Natural killer cell treated with Interleukin-12 subunit alpha and Interleukin-12 subunit beta and Interleukin-15 and Interleukin-18, amount 100 ng/mL, for 72 hours (primary cell): ENCODE measurements at places on chromosomes 16 and 17.

DNA sequence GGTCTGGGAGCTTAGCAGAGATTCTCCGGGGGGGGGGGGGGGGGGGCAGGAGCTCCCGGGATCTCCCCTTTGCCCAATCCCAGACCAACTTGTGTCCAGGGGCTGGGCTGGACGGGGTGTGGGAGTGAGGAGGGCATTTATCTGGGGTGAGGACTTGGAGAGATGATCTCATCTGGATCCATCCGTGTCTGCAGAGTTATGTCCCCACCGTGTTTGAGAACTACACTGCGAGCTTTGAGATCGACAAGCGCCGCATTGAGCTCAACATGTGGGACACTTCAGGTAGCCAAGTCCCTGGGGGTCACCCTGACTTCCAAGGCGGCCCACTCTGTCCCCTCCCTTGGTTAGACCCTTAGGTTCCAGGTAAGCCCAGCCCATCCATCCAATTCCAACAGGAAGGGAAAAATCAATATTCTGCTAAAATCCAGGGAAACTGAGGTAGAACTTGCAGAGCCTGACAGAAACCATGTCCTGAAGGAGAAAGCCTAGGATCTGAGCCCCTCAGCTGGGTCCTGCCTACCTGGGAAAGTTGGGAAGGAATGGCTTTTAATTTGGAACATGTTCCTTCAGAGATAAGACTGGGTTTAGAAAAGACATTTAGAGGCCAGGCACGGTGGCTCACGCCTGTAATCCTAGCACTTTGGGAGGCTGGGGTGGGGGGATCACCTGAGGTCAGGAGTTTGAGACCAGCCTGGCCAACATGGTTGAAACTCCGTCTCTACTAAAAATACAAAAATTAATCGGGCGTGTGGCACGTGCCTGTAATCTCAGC is 921 bp downstream of the RND2 start:
- no peak for DNase-seq

DNA sequence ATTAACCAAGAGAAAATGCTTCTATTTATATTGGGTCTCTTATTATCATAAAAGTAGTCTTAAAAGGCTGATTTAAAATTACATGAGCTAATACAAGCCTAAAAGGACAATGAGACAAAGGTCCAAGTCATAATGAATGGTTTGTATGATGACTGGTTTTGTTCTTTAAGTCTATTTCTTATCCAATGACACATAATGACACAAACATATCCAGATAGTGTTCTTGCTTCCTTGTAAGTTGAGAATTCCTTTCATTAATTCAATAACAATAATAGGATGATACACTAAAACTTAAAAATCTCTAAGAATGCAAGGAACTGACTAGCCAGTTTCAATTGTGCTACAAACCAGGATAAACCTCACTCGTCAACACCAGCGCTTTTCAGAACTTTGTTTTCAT is 244.1 kb downstream of the CEP112 start:
- no peak for DNase-seq

DNA sequence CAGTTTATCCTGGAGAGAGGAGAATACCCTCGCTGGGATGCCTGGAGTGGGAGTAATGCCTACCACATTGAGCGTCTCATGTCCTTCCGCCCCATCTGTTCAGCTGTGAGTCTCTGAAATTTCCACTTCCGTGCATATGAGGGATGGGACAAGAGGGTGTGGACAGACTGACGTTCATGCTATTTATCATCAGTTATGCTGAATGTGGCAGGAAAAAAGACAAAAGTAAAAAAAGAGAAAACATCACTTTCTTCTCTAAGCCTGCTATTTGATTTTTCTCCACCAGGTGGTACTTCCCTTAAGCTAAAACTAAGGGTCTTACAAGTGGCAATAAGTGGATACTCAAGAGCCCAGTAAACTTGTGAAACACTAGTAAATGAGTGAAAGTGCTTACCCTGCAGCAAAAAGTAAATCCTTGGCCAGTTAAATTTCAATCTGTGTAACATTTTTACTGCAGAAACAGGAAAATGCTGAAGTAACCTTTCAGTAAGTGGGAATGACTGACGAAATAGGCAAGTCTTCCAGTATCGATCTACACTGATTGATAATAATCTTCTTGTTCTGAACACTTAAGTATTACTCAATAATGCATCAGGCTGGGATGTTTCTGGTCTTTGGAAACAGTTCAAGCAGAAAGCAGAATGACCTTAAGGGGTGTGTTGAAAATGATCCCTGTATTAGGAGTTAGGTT is 5.6 kb downstream of the CRYBA1 start:
- DNase-seq = no peak

DNA sequence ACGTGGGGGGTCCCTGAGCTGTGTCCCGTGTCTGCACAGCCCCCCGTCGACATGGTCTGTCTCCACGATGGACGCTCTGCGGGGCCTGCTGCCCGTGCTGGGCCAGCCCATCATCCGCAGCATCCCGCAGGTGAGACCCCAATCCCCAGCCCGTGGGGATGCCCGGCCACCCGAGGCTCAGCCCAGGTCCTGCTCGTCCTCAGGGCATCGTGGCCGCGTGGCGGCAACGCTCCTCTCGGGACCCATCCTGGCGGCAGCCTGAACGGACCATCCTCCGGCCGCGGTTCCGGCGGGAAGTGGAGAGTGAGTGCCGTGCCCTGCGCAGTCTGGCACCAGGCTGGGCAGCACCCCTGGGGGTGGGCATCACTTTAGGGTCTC is 4.9 kb downstream of the MSLN start:
- no peak for DNase-seq

- DNase-seq = no peak
Measured at GRCh38 chr16:76913046-76913445, 277.9 kb upstream of the MON1B start.

DNA sequence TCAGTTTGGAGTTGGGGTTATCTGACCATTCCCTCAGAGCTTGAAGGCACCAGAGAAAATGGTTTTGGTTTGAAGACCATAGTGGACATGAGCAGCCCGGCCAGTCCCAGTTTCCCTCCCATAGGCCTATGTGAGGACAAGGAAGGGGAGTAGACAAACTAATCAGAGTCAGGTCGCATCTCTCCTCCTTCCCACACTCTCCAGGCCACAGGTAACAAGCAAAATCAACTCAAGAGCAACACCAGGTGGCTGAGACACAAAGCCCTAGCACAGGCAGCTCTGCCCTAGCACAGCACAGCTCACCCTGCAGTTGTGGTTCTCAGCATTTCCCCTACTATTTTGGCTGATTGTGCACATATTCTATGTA is 7.2 kb downstream of the SUPT4H1 start:
- peak; percentile 69 for DNase-seq

GRCh38 chr17:78108726-78109488 is 19.6 kb downstream of the TMC6 start:
- no peak for DNase-seq

GRCh38 chr17:10151667-10152496 is 46.5 kb downstream of the GAS7 start:
- DNase-seq = peak; percentile 71

DNA sequence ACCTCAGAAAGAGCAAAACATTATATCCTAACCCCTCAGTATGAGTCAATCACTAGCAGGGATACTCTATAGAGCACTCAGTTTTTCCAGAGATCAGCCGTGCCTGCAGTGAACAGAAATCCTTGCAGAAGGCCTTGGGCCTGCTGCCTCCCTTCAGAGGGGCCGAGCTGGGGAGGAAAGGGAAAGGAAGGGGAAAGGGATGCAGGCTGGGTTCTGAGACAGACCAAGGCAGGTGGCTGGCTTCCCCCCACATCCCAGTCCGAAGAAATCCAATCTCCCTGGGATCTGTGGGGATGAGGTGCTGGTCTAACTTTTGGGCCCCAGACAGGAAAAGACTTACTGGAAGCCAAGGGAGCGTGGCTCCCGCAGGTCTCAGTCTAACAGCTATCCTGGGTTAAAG is 25.3 kb downstream of the SRL start:
- DNase-seq = no peak

- DNase-seq = no peak
Measured at GRCh38 chr17:72556944-72557826, 436.4 kb downstream of the SOX9 start.

DNA sequence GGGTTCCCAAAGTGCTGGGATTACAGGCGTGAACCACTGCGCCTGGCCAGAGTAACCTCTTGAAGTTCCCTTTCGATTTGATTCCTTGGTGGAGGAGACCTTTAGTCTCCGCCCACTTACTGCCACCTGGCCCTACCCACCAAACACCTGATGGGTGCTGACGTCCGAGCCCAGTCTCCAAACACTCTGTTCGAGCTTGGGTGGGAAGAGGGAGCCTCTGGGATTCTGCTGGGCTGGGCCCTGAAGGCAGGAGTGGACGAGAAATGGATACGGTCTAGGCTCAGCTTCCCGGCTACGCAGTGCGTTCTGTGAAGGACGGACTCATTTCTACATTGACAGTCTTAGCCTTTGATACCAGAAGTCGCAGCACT is 870 bp upstream of the ITGA3 start:
- DNase-seq = no peak

DNA sequence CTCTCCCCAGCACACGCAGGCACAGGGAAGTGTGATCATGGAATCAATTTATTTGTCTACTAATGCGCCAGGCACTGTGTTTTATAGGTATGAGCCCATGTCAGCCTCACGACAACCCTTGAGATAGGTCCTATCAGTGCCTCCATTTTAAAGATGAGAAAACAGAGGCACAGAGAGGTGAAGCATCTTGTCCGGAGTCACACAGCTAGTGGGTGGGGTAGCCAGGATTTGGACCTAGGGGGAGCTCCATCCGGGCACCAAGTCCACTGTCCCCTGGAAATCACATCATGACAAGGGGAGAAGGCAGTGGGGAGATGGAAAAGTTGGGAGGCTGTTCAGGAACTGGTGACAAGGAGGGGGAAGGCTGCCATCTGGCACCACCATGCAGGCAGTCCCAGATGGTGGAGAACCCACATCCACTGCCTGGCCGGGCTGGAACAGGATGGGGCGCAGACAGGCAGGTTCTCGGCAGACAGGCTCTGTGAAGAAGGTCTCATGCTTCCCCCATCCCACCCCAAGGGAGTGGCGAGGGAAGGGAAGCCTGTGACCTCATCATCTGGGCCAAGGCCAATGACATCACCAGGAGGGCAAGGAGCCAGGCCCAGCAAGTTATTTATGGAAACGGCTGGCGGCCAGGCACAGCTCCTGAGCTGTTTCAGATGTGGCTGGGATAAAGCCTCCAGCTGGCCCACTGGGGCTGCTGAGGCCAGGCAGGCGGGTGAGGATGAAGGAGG is 126.0 kb upstream of the SDK2 start:
- DNase-seq = no peak

DNA sequence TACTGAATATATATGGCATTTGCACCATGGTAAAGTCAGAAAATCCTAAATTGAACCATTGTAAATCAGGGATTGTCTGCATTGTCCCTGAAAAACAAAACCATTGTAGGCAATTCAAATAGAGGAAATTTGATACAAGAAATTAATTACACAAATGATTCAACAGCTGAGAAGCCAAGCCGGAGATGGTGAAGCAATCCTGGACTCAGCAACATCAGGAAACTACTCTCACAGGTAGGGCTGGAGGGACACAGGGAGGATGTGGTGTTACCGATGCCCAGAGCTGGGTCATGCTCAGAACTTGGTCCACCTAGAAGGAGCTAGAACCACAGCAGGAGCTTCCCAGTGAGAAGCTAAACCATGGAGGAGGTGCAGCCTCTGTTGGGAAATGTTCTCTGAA is 18.5 kb upstream of the SCNN1B start:
- no peak for DNase-seq

GRCh38 chr17:74738051-74738996 is 1.3 kb downstream of the RAB37 start:
- peak; percentile 90 for DNase-seq

DNA sequence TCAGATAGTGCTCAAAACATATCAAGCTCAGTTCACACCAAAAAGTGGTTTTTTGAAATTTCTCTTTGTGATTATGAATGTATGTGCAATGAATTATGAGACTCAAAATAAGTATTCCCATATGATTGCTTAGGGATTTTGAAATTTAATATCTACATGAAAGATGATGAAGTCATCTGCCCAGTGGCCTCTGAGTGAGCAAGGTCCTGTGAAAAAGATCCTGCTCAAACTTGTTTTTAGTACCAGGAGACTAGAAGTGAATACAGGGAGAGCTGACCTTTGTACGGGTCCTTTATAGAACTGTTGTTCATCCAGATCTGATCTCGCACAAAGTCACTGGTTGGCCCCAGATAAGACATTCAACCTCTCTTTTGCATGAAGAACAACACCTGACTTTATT is 151.9 kb upstream of the MAF start:
- no peak for DNase-seq
